ENCODE measurements at places on chromosomes 12 and 14. TPM values are rescaled to one million over a fixed set of nuclear protein-coding genes. Genes with fewer than 3 reads are reported as not detected.

GRCh38 chr12:118409834-118410233 is 33.5 kb downstream of the SUDS3 start:
- DNase-seq: no peak

GRCh38 chr12:70448371-70448770 is 82.3 kb downstream of the KCNMB4 start:
- no peak for DNase-seq

- no peak for DNase-seq
Observed at GRCh38 chr14:37625597-37626595, 30.5 kb downstream of the TTC6 start.

GRCh38 chr14:89304972-89305703 is 111.9 kb downstream of the FOXN3 start:
- no peak for DNase-seq

DNA sequence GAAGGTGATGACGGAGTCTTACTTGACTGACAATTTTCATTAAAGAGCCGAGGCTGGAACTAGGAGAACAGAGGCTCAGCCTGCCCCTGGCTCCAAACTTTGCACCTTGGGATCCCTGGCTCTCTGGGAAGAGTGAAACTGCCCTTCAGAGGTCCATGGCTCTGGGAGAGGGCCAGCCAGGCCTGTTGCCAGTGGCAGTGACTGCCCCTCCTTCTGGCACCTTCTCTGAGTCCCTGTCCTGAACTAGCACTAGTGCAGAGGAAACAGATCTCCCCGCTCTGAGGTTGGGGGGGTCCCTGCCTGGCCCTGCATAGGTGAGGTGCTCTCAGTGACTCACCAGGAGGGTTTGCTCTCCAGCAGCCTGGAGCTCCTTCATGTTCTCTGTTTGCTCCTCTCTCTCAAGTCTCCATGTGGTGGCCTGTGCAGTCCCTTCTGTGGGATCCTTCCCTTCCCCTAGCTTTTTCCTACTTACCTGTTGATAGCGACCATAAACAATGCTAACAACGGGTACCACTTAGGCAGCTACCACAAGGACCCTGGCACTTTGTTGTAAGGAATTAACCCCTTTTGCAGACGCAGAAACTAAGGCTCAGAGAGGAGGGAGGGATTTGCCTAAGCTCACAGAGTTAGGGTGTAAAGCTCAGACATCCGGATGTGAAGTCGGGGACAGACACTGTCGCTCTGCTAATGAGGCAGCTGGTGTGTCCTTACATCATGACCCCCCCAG is 22.4 kb downstream of the FAM222A start:
- no peak for DNase-seq

DNA sequence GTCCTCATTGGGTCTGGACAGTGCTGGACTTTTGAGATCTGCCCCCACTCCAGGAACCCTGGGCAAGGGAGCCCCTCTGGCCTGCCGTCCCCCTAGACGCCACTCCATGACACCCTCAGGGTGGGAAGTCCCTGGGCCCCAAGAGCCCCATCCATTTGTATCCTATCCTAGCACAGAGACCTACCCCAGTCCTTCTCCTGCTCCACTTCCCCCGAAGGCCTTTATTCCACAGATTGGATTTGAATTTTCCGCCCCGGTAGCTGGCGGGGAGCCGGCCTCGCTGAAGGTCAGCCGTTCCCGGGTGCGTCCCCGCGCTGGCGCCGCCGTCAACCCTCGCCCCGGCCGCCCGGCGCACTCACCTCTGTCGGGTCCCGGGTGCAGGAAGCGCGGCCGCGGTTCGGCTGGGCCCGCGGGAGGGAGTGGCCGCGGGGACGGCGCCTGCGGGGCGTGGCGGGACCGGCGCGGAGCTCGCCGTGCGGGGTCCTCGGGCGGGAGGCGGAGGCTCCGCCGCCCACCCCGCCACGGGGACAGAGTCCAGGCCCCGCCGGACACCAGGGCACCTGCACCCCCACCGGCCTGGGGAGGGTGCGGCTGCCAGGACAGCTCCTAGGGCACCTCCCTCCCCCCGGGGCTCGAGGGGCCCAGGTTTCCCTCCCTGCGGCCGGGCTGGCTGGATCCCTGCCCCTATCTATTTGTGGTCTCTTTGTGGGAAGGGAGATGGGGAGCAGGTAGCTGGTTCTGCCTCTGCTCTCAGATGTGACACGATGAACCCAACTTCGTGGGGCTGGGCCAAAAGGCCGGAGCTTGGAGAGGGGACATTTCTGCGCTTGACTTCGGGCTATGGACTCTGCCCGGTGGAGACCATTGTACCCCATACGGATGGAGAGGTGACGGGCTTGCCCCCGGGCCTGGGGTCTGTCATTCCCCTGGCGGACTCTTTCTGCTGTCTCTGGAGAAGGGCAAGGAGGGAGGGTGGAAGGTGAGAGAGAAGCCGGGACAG is 19.9 kb upstream of the GPR68 start:
- no peak for DNase-seq

- no peak for DNase-seq
Observed at GRCh38 chr12:56375598-56376434, 13.2 kb upstream of the APOF start.

GRCh38 chr14:24817212-24818057 is 183.4 kb upstream of the GZMB start:
- DNase-seq: no peak

ARF6 gene
- total RNA-seq: 160 TPM

FSCB gene
- total RNA-seq: not detected

CRADD gene
- total RNA-seq: 9.7 TPM

SYCP3 gene
- 0.75 TPM for total RNA-seq

DHRS4 gene
- 31.3 TPM for total RNA-seq

CKB gene
- 0.67 TPM for total RNA-seq

Data from activated CD4-positive, alpha-beta T cell treated with anti-CD3 and anti-CD28 coated beads, Interleukin-2, amount 10 ng/mL, durations not matched to agents 7 days and 5 days (primary cell).